Colonic mucosa (tissue), 4 donors: ENCODE measurements at places on chromosomes 6 and 20.

DNA sequence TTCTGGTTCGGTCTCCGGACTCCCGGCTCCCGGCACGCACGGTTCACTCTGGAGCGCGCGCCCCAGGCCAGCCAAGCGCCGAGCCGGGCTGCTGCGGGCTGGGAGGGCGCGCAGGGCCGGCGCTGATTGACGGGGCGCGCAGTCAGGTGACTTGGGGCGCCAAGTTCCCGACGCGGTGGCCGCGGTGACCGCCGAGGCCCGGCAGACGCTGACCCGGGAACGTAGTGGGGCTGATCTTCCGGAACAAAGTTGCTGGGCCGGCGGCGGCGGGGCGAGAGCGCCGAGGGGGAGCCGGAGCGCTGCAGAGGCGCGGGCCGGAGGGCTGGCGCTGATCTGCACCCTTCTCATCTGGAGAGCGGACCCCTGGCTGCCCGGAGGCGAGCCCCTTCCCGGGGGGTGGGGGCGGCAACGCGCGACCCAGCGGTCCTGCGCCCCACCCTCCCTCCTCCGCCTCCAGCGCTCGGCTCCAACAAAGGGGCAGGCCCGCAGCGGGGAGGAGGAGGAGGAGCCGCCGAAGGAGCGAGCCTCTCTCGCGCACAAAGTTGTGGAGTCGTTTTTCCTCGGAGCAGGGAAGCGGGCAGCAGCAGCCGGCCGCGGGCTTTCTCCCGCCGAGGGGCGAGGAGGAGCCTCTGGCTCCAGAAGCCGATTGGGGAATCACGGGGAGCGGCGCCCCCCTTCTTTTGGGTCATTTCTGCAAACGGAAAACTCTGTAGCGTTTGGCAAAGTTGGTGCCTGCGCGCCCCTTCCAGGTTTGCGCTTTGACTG lies at the start of gene UTRN:
Gene UTRN, plus strand, starts transcription at position 553 of the 765 bp plus-strand sequence. CDS start 6,494 bp downstream, outside the sequence.
- peak; percentile 87 for DNase-seq

DNA sequence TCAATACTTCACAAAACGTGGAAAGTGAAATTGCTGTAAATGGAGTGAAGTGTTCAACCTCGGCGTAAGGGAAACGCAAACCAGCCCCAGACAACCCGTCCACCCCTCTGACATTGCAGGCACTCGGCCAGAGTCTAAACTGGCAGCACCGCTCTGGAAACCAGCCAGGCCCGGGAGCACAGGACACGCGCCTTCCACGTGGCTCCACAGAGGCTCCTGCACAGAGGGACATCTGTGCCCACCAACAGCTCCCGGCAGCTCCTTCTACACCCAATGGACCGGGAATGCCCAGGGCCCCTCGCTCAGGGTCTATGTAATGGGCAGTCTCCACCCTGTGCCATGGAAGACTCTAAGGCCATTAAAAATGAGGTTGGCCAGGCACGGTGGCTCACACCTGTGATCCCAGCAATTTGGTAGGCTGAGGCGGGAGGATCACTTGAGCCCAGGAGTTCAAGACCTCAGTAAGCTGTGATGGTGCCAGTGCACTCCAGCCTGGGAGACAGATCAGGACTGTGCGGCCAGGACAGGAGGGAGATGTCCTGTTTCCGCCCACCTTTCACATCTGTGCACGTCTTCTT lies 3.4 kb upstream of the HELZ2 start:
- no peak for DNase-seq

DNA sequence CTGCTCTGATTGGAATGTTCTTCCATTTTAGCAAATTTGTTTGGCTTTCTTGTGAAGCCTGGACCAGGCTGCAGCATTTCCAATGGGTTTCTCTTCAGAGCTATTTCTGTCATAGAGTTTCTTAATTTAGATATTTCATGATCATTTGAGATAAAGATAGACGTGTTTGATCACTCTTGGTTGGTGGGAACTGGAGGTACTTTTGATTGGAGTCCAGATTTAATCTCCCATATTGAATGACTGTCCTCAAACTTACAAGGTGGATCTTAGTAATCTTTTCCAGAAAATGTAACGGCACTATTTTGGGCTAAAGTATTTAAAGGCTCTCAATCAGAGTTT lies 29.2 kb downstream of the RNF144B start:
- no peak for DNase-seq

- no peak for DNase-seq
These were observed 4.6 kb upstream of the SLC2A10 start for GRCh38 chr20:46704714-46705377.

GRCh38 chr20:57772349-57772964 lies 62.6 kb upstream of the PMEPA1 start:
- no peak for DNase-seq

- DNase-seq: no peak
These were observed 182.7 kb upstream of the PMEPA1 start for GRCh38 chr20:57892471-57892870.

- DNase-seq: no peak
These were observed 77.2 kb downstream of the OR2B2 start for GRCh38 chr6:27834879-27835549.

GRCh38 chr6:28485482-28485881 lies 30.1 kb downstream of the GPX6 start:
- no peak for DNase-seq

DNA sequence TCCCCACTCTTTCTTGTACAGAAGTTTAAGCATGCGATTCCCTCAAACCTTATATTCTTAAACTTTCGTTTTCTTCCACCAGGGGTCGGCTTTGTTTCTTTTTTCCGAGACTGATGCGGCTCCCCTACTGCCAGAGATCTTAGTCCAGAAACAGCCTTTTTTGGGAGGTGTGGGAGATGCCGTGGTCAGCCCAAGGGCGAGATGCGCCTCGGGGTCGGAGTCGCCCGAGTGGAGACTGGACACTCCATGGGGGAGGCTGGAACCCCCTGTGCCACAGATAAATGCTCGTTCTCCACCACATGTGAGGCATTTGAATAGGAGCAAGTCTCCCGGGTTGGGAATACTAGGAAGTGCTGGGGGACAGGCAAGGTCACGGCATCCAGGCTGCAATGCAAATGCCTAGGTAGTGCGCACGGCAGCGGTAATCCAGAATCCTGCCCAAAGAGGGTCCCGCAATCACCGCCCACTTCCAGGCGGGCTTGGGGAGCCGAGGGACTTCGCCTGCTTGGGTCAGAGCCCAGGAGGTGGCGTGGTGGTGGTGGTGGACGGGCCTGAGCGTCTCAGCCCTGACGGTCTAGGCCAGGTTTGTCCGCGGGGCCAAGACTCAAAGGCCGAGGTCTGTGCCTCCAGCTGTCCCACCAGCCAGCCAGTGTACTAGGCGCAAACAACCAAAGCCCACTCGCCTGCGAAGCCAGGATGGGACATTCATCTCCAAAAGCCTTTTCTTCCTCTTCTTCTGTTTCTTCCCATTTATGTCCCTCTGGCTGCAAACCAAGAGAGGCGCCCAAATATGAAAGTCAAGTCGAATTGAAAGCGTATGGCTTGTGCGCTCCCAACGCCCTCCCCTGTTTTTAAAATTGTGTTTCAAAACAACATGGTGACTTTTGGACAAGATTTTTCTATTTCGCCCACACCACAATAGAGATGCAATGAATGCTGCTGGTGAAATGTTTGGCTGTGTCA lies 39.3 kb upstream of the OSTM1 start:
- no peak for DNase-seq

- DNase-seq: no peak
These were observed 10.2 kb downstream of the PTPN1 start for GRCh38 chr20:50520222-50520880.

- no peak for DNase-seq
These were observed 102.7 kb downstream of the RIN2 start for GRCh38 chr20:19860737-19861136.

GRCh38 chr6:14129575-14129974 lies 12.0 kb downstream of the CD83 start:
- DNase-seq: peak; percentile 53

DNA sequence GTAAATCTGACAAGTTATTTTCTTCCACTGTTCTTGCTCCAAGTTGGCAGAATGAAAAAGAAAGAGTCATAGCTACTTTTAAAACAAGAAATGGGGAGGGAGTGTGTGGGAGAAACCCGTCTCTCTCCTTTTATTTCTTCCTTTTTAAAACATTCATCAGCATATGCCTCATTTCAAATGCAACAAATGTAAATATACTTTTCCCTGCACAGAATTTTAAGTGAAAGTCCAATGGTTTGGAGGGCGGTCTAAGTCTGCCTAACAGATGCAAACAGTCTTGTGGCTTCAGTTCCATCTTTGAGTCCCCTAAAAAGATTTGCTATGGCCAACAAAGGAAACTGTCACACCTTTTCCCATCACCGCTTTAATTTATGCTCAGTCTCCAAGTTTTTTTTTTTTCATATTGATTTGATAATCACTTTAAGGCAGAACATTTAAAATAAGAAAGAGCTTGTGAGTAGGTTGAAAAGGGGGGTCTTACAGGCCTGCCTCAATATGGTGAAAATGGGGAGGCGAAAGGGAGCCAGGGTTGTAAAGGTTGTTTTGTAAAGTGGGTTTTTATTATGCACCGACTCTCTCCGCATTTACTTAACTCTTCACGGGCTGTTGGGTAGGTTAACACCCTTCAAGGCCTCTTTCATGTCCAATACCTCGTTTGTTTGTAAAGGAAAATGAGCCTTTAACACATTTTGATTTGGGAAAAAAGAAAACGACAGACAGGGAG lies 4.6 kb downstream of the TFAP2D start:
- DNase-seq: no peak

- DNase-seq: no peak
These were observed 59.6 kb upstream of the NFATC2 start for GRCh38 chr20:51602131-51602530.

GRCh38 chr6:169955731-169956437 lies 204.5 kb downstream of the ERMARD start:
- DNase-seq: peak; percentile 9

DNA sequence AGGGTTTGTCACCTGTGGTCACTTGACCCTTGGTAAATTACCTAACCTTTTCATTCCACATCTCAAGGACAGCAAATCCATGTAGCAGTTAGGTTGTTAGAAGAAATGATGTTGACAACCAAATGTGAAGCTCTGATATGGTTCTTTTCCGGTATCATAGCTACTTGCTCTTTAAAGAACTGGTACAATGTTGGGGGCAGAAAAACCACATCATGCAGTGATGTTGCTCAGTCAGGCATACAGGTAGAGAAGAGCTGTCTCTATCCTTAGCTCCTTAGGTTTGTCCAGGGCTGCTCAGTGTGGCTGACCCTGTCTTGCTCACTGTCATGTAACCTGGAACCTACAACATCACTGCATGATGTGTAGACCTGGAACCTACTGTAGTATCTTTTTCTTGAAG lies 135.5 kb downstream of the LRRC1 start:
- no peak for DNase-seq

DNA sequence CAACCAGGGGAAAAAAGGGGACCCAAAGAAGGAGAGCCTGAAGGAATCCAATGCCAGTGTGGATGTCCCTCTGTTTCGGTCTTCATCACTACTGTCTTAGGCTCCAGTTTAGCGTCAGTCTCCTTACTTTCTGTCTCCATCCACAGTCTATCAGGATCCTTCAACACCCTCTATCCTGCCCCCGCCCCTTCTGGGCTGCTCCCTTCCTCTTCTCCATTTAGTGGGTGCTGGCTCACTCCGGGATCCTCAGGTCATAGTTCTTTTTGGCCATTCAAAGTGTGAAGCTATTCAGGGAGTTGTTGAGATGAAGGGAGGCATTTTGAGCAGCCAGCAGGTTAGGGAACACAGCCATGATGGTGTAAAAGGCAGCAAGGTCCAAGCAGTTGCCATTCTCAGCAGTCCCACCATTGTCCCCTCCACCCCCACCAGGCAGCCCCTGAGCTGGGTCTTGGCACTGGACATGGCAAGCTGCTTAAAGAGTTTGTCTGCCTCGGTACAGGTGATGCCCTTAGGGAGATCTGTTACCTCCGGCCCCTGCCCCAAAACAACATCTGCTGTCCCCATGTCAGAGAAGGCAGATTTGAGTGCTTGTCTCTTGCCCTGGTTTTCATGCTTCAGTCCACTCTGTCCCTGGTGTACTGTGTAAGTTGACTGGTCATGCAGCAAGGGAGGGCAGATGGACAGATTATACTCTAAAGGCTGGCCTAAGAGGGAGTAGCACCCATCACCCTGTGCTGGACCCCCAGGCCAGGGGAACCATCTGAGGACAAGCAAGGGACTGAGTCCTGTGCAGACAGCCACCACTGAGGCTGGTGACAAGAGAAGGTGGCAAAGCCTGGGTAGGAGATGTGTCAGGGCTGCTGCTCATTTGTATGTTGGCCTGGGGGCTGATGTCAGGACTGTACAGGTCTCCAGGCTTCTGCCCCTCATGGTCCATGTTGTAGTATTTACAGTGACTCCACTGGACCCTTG lies 842.0 kb downstream of the HACE1 start:
- no peak for DNase-seq

DNA sequence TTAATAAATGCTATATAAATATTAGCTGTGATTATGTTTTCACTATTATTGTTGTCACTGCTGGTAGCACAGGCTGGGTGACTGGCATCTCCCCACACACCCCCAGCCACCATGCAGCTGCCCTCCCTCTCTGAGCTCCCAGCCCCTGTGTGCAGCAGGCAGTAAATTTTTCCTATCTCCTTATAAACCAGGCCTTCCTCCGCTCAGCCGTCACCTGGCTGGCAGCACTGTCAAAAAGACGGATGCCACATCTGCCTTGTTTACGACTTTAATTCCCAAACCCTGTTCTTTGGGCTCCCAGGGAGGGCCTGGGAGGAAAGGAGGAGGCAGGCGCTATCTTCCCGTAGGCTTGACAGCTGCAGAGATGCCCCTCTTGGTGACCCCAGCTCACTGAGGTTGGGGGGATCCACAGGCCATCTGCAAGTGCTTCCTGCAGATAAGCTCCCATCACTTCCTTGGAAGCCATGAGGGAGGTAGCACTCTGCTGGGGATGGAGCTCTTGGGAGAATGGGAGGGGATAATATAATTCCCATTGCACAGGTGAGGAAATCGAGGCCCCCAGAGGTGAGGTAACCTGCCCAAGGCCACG lies 94.5 kb downstream of the GRM4 start:
- DNase-seq: no peak

DNA sequence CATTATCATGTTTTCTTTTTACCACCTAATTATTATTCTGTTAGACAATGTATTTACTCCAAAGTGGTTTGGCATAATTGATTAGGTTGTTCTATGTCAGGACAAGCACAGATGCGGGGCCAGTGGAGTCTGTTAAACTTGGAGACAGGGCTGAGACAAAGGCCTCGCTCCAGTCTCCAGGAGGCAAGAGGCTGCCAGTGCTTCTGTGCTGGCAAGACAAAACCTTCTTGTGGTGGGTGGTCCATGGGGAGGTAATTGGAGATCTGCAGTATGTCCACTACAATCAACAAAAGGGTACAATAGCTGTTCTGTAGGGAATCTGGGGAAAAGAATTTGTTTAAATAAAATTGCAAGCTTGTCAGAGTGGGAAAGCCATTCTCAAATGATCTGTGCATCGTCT lies 677.2 kb upstream of the SLC35B3 start:
- no peak for DNase-seq

DNA sequence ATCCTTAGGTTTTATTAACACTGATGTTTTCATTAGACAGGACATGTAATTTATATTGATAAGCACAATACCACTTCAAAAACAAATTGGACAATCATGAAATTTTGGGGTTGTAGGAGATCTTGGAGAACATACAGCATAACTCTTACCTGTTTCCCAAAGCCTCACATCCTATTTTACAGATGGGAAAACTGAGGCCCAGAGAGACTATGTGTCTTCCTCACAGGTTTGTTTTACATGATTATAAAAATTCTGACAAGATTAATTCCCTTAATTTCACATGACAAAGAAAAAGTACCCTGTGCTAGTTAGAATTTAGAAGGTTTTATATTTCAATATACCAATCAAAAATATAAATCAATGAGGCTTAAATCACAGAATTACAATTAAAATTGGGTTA lies 145.5 kb downstream of the GMDS start:
- no peak for DNase-seq

- no peak for DNase-seq
These were observed 403.1 kb upstream of the ID4 start for GRCh38 chr6:19434065-19434464.
